Pons (tissue), 1 donor: ENCODE measurements at places on chromosomes 12 and 14.

DNA sequence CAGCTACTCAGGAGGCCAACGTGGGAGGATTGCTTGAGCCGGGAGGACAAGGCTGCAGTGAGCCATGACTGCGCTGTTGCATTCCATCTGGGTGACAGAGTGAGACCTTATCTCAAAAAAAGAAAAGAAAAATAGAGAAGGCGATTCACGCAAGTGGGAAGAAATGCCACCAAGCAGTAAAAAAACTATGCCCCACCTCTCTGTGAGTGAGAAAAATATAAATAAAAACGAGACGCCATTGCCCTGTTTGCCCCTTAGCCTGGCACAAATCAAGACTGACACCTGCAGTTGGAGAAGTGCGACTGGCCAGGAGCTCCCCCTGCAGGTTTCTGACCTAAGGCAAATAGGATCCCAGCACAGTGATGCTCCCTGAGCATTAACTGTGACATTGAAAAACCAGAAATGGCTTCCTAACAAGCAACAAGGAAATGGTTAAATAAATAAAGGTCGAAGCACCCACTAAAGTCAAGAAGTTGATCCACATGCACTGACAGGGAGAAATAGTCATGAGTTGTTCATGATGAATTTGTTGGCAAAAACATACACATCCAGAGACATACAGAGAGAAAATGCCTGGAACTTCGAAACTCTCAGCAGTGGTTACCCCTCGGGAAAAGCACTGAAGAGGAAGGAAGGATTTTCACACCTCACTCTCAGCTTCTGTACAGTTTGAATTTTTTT lies 21.1 kb downstream of the GSC start:
- DNase-seq = no peak

- DNase-seq = no peak
Observed at GRCh38 chr14:58703161-58703506, 65.4 kb downstream of the DACT1 start.

- DNase-seq = no peak
Observed at GRCh38 chr14:75404847-75405246, 23.0 kb upstream of the JDP2 start.

DNA sequence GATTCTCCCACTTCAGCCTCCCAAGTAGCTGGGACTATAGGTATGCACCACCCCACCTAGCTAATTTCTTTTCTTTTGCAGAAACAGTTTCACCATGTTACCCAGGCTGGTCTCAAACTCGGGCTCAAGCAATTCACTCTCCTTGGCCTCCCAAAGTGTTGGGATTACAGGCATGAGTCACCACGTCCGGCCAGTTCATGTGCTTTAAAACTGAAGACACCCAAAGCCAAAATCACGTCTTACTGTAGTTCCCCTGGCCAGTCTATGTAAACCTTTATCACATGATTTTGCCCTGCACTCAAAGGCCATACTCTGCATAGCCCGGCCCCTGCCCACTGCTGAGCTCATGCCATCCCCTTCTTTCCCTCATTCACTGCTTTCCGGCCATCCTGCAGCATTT lies 4.5 kb downstream of the ALKBH2 start:
- DNase-seq = no peak

GRCh38 chr12:124633365-124634362 lies 66.3 kb upstream of the NCOR2 start:
- DNase-seq = no peak

- peak; percentile 22 for DNase-seq
Observed at GRCh38 chr14:88195676-88196075, 127.4 kb downstream of the KCNK10 start.

- DNase-seq = no peak
Observed at GRCh38 chr14:56341766-56342493, 223.7 kb downstream of the PELI2 start.

- no peak for DNase-seq
Observed at GRCh38 chr12:101539148-101539547, 55.6 kb upstream of the MYBPC1 start.

- DNase-seq = no peak
Observed at GRCh38 chr12:11460343-11461023, 65.1 kb upstream of the PRB2 start.

GRCh38 chr12:90621927-90622326 lies 333.0 kb downstream of the CCER1 start:
- DNase-seq = no peak

DNA sequence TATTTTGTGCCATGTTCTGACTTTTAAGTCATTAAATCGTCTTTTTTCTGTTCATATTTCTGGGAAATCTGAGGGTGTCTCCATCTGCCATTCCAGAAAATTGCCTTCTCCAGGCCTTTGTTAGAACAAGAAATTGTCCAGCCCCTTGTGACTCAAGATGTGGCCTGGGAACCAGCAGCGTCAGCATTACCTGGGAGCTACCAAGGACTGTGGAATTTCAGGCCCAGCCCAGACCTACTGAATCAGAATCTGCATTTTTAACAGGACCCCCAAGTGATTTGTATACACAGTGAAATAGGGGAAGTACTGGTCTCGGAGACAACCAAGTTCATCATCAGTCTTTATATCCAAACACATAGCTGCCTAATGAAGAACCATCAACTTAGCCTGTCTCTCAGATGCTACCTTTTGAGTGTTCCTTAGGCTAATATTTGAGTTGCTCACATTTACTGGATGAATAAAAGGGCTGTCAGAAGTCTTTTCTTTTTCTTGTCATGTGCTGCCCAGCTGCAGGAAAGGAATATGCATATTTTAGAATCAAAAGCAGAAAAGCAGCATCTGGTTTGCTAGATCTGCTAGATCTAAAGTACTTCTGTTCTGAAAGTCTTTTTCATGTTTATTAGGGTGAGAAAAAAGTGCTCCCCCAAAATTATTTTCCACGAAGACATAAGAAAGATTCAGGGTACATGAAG lies 21.2 kb downstream of the GPHB5 start:
- no peak for DNase-seq

DNA sequence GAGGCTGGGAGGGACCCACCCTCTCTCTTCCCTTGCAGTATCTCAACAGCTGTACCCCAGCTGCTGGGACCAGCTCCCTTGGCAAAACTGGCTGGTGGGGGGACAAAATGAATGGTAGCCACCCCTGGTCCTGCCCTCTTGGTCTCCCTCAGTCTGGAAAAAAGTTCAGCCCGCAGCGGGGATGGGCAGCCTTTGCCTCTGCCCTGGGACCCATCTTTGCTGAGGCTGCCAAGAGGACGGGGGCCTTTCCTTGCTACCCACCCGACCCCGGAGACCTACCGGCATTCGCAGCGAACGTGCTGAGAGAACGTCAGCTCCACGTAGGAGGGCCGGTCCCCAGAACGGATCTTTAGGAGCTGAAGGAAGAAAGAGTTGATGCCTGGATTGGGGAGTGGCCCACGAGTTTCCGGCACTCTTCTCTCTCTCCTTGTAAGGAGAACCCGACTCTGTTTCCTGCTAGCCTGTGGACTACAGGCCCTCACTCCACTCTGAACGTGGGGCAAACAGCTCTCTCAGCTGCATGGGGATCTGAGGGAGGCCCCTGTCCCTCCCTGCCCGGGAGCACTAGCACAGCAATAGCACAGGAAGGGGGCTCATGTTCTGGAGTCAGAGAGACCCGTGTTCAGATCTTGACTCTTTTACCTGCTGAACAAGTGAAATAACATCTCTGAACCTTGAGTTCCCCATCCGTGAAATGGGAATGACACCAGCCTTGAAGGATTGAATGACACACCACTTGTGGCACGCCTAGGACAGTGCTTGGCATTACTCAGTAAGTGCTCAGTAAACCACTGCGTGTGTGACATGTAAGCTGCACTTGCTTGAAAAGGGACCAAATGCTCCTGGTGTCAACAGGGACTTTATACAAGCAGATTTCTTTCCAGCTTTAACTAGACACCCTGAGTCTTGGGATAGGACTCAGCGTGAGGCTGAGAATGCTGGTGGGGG lies 6.9 kb downstream of the PGF start:
- no peak for DNase-seq

DNA sequence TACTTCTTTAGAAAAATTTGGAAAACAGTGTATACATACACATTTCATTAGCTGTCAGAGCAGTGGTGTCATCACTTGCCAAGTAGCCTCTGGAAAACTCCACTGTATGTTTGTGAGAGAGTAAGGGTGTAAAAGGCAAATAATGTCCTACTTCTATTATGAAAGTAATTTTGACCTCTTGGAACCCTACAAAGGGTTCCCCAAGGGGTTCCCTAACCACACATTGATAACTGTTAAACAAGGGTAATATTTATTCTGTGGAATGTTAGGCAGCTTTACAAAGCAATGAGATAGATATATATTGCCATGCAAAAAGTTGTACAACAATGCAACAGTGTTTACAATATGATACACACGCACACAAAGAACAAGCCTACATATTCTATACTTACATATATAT lies 18.6 kb upstream of the DHRS2 start:
- no peak for DNase-seq

- DNase-seq = peak; percentile 95
Observed at GRCh38 chr12:93819050-93819491, 141.9 kb downstream of the CRADD start.

DNA sequence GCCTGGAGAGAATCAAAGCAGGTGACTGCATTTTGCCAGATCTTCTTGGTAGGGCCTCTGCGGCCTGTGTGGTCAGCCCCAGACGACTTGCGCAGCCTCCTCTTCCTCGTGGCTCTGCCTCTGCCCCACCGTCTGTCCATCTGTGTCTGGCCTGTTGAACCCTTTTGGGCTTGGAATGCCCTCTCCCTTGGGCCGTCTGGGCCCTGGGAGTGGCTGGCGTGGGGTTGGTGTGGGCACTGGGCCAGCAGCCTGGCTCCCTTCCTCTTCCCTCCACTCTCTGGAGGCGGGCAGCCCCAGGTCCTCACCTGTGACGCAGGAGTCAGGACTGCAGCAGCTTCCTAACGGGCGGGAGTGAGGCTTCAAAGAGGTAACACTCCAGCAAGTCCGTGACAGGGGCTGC lies 9.7 kb upstream of the CCDC197 start:
- DNase-seq = no peak

- DNase-seq = peak; percentile 56
Observed at GRCh38 chr12:614411-614970, 48.8 kb downstream of the NINJ2 start.

GRCh38 chr12:96606644-96607043 lies 117.3 kb downstream of the CFAP54 start:
- DNase-seq = peak; percentile 76

- DNase-seq = peak; percentile 74
Observed at GRCh38 chr12:131460520-131460919, 250.4 kb upstream of the SFSWAP start.

- DNase-seq = no peak
Observed at GRCh38 chr12:51911788-51912711, 4.7 kb downstream of the ACVRL1 start.

DNA sequence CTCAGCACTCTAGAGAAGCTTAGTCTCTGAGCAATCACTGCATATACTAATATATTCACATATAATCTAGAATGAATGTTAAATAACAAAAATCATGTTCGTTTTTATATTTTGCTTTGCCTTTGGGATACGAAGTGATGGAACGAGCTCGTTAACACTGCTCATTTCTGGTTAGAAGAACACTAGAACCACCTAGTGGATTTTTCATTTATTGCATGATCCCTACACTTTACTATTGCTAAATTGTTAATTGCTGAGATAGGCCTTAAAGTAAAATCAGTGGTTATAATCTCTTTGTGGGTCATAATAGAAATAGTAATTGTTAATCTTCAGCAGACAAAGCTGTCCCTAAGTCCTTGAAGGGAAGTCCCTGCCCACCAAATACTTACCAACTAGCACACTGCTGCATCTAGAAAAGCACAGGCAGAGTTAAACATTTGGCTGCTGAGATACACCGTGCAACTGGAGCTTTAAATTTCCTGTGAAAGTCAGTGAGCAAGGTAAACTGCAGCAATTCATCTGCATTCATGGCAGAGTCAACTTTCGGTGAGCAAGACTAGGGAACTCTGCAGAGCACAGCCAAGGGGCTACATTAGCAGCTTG lies 353.7 kb downstream of the APAF1 start:
- DNase-seq = peak; percentile 78

DNA sequence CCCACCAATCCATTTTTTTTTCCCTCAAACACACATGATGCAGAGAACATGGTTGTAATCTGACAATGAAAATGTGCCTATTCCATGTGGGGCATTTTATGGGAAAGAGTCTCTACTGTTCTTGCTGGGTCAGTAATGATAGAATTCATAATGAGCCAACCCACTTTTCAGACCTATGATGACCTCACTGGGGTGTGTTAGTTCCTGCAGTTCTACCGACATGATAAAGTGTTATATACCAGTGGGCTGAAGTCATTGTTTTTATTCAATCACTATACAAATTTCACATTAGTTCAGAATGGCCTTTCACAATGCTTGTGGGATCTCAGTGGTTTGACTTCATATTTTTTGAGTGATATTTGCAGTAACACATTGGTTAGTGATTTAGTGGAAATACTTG lies 47.5 kb downstream of the PPFIBP1 start:
- no peak for DNase-seq

DNA sequence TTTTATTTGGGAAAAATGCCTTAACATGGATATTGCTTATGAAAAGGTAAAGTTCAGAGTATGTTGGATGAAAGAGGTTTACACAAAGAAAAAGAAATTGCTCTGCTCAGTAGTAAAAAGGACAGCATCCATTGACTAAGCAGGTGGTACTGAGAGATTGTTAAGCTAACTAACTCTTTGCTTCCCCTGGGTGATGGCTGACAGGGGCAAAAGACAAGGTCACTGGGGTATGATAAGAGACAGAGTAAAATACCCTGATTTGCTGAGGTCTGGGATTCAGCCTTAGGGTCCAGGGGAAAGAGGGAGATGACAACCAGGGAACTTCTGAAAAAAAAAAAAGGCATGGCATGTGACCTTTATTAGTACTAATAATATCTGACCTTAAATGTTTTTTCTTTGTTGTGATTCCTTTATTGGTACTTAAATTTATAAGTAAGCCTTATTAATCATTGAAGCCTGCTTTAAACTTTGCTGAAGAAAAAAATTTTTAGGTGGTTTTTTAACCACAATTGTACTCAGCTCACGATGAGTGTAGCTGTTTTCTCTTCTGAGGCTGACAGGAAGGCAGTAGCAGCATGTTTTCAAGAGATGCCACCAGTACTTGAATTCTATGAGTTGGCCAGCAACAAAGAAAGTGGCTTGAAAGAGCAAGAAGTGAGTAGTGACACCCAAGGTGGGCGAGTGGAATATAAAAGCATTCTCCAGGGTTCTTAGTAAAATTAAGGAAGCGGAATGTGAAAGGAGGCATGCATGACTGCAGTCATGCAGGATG lies 43.7 kb upstream of the KITLG start:
- DNase-seq = no peak

DNA sequence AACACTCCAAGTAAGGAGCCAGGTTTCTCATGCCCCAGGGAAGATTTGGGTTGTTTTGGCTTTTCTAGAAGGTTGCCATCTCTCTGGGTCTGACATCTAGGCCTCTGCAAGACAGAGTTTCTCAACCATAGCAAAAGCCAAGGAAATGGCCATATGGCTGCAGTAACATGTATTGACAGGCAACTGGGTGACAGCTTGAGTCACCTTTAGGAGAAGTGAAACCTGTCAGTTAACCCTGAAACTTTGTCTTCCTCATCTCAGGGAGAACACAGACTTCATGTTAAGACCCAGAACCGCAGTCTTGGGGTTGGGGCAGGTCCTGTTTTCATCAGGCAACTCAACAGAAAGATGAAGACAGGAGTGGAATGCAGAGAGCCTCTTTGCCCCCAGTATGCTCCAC lies 46.0 kb upstream of the PLBD1 start:
- peak; percentile 57 for DNase-seq

GRCh38 chr14:101365329-101366158 lies 195.8 kb upstream of the DIO3 start:
- DNase-seq = no peak
